Pulmonary artery endothelial cell (primary cell): ENCODE measurements at places on chromosomes 13 and 19. TPM values are rescaled to one million over a fixed set of nuclear protein-coding genes. Genes with fewer than 3 reads are reported as not detected.

The DNASE2 gene
- total RNA-seq: 18.4 and 24.6 TPM in 2 replicates

The FFAR1 gene
- total RNA-seq: not detected in 2 replicates

The ZNF790 gene
- total RNA-seq: 6.7 and 10.1 TPM in 2 replicates

The STOML3 gene
- total RNA-seq: not detected in 2 replicates

The APLP1 gene
- 2.4 and 4.0 TPM in 2 replicates for total RNA-seq

The ZNF709 gene
- total RNA-seq: 2.6 and 3.9 TPM in 2 replicates

The MRI1 gene
- 42.9 and 44.8 TPM in 2 replicates for total RNA-seq

The ZNF440 gene
- 6.3 and 10.5 TPM in 2 replicates for total RNA-seq
